ENCODE measurements at places on chromosomes 7 and 10. TPM values are rescaled to one million over a fixed set of nuclear protein-coding genes. Genes with fewer than 3 reads are reported as not detected.
A peak's percentile ranks its signal among the peaks of the same experiment; 100 is the strongest.

- DNase-seq, result no peak
Measured at GRCh38 chr10:15368101-15368855, 2.8 kb downstream of the FAM171A1 start.

Gene TMEM248
- 113 TPM for total RNA-seq

- no peak for DNase-seq
Measured at GRCh38 chr7:157538321-157538720, 201.5 kb downstream of the DNAJB6 start.

DNA sequence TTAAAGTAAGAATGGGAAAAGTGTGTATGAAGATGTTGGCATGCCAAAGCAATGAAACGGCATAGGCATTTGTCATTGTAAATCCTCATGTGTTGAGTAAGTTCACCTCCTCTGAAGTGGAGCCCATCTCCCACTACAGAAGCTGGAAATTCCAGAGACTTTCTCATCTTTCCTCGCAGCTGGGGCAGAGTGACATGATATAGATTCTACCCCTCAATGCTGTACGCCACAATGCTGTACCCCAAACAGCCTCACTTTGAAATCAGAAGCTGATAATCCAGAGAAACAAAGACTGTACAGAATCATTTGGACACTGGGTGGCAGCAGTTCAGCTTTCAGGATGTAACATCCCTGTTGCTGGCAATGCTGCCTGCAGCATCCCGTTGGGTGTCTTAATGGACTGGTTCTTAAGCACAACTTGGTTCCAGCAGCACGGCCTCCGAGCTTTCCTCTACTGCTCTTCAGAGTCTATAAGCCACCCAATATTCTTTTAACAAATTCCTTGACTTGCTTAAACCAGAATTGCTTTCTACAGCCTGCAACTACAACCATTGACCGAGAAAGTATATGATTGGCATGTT, 18.8 kb downstream of the ZC3HAV1L start:
- peak; percentile 80 for DNase-seq

Gene DLG5
- 27.4 TPM for total RNA-seq

Gene NXPH1
- not detected for total RNA-seq

- DNase-seq, result no peak
Measured at GRCh38 chr10:24898501-24898900, 53.9 kb downstream of the PRTFDC1 start.

DNA sequence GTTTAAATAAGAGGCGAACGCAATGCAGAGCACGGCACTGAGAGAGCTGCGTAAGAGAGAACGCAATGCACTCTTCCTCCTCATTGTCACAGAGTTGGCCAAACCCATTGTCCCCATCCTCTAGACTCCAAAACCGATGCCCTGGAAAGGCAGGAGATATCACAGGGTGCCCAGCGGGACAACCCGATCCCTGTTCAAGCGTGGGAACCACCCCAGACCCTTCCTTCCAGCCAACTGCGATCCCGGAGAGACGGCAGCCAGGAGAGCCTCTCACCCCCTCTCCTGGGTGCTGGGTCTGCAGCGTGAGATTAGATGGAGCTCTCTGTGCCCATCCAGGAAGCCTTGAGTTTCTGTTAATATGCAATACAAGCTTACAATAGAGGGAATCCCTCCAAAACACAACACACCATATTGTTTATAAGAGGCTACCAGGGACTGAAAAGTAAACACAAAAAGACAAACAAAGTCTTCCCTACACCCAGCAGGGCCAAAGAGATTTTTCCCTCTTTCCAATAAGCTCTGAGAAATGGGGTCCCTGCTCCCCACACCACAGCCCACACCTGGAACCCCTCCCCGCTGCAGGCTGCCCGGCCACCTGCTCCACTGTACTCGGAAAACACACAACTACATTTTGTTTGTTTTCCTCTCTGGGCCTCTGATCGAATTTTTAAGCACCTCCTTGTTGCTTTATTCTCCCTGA, 187.6 kb downstream of the ADARB2 start:
- DNase-seq, result no peak

- peak; percentile 77 for DNase-seq
Measured at GRCh38 chr10:24858288-24859270, 93.8 kb downstream of the PRTFDC1 start.

DNA sequence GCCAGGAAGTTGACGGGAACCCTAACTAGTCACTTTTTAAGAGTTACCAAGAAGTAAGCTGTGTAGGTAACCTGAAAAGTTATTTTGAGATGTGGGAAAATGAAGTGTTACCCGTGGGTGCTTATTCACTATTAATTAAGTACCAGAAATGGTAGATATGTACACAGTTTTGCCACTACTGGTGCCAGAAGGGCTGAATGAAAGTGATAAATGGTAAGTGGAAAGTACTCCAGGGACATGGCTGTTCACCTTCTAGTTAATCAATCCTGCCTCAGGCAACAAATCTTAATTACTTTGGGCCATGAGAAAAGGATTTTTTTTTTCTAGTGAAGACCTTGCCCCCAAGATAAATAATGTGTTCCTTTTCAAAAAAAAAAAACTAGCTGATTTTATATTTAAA, 15.8 kb downstream of the NET1 start:
- no peak for DNase-seq

Gene AGR2
- not detected for total RNA-seq

DNA sequence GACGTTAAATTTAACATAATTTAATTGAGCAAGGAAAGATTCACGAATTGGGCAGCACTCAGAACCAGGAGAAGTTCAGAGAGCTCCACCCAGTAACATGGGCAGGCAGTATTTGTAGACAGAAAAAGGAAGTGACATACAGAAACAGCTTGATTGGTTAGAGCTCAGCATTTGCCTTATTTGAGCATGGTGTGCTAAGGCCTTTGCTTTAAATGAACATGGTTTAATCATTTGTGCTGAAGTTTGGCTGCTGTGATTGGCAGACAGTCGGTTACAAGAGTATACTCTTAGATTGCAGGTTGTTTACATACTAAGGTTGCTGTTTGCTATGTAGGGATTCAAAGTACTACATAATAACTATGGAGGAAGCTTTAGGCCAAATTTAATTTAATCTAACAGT, 199.2 kb downstream of the MALRD1 start:
- no peak for DNase-seq

Gene STAG3
- not detected for total RNA-seq

Gene LIPF
- total RNA-seq, result not detected

Gene SUGCT
- 2.2 TPM for total RNA-seq

Gene KLF14
- total RNA-seq, result not detected

Gene FAS
- 77.8 TPM for total RNA-seq

- peak; percentile 65 for DNase-seq
Measured at GRCh38 chr10:118939211-118940007, 90.1 kb upstream of the NANOS1 start.

GRCh38 chr7:105389088-105389650, 448 bp upstream of the SRPK2 start:
- DNase-seq, result peak; percentile 86

Gene ZNF804B
- total RNA-seq, result not detected

DNA sequence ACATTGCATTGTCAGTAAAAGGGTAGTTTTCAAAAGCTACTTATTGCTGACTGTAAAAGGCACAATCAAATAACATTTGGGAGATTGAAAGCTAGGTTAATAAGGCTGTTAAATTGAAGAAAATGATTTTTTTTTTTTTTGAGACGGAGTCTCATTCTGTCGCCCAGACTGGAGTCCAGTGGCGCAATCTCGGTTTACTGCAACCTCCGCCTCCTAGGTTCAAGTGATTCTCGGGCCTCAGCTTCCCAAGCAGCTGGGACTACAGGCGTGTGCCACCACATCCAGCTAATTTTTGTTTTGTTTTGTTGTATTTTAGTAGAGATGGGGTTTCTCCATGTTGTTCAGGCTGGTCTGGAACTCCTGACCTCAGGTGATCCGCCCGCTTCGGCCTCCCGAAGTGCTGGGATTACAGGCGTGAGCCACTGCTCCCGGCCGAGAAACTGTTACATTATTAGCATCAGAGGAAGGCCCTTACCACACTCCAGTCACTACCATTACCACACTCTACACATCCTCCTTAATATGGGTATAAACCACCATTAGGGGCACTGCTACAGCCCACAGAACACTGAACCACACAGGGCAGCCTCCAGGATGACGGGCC, 1.0 kb downstream of the CYP51A1 start:
- peak; percentile 58 for DNase-seq

Gene CEP55
- total RNA-seq, result 32.4 TPM

Gene TRIM50
- not detected for total RNA-seq

DNA sequence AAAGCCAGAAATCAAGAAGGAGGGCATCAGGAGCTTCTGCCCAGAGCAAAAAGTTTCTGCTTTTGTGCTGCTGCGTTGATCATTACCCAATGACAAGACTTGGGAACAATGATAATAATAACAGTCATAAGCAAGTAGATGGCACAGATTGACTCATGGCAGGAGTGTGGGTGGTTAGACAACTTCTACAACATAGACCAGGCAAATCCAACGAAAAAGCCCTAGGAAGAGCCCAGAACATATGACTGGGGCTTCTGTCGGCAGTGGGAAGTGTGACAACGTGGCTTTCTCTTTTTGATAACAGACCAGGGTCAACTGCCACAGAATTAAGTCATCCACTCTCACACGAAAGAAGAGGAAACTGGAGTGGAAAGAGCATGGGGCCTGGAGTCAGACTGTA, 85.4 kb upstream of the TRIL start:
- DNase-seq, result no peak

- no peak for DNase-seq
Measured at GRCh38 chr10:128258421-128258976, 132.3 kb upstream of the MKI67 start.

DNA sequence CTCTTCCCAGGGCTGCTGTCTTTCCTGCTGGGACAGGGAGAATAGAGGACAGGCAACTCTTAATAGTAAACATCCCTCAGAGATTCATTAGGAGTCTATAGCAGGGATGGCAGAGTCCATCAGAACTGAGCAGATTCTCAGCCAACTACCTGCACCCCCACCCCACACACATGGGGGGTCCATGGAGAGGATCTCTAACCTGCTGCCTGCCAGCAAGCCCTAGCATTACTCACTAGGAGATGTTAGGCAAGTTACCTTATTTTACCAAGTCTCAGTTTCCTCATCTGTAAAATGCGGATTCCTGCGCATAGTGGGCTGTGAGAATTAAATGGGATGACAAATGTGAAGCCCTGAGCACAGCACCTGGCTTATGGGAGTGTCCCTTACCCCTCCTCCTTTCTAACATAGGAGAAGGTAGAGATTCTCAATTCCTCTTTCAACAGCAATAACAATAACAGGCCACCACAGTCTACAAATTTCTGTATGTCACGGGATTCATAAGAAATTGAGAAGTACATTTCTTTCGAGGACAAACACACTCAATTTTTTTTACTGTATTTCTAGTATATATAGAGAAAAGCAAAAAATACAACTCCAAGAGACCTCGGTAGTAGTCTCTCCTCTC, 23.8 kb upstream of the WDR11 start:
- DNase-seq, result no peak

GRCh38 chr10:5314840-5315239, 49.9 kb upstream of the UCN3 start:
- no peak for DNase-seq

- DNase-seq, result peak; percentile 19
Measured at GRCh38 chr7:79709574-79710409, 256.3 kb upstream of the MAGI2 start.

DNA sequence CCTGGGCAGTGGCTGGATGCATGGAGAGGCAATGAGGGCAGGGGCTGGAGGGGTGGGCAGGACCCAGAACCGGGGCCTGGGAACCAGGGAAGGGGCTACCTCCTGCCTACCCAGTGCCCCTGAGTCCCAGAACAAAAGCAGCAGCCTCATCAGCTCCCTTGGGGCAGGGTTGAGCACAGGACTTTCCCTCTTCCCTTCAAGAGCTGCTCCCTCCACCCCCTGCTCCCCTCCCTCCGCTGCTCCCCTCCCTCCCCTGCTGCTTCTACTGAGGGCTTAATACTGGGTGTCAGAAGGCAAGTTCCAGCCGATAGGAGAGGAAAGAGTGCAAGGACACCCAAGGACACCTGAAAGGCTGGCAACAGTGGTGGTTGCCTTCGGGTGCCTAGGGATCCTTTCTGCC, 28.2 kb upstream of the INMT start:
- DNase-seq, result no peak

GRCh38 chr7:71616217-71616616, 484.3 kb downstream of the GALNT17 start:
- no peak for DNase-seq

Gene SLC39A12
- total RNA-seq, result not detected

DNA sequence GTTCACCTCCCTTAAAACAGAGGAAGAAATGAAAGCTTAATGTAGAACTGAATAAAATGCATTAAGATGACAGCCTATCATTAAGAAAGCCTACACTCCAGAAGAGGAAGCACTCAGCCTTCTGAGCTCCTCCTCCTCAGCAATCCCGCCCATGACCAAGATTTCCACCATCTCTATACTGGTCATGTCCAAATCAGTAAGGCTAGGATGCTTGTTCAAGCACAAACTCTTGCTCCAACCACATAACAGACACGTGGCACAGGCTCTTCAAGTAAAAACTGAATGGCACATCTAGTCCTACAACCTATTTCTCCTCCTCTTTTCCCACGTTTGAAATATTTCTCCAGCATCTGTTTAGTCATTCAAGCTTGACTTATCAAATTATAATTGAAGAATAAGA, 454.1 kb downstream of the PARD3 start:
- no peak for DNase-seq

- DNase-seq, result no peak
Measured at GRCh38 chr7:25739143-25739542, 412.9 kb upstream of the NFE2L3 start.

GRCh38 chr7:102306916-102307677, 20.4 kb downstream of the SH2B2 start:
- DNase-seq, result peak; percentile 30

GRCh38 chr7:82567841-82568240, 124.3 kb upstream of the CACNA2D1 start:
- DNase-seq, result no peak

DNA sequence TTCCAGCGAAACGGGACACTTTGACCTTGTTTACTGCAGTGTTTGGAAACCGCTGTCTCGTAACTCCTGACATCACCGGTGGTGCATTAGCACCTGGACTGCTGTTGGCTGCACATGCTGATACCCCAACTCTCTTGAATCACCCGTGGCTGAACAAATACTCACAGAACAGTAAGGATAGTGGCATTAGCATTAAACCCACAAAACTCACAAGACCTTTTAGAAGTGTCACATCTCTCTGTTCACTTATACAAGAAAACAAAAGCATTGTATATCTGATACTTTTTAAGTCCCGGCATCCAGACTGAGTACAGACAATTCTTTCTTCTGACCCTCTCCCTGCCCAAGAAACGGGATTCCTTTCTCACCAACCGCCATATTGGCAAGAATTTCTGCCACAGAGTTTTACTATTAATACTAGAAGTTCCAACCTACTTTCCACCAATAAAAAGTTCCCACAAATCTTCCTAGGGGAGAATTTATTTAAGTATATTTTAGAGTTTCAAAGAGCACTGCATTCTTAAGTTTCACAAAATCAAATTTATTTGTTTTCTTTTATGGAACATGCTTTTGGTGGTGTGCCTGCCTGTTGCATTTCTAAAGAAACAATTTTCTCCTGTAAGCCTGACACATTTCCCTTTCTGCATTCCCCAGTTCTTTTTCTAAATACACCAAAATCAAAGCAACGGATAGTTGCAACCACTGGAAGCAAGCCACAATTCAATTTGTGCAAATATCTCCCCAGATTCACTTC, 208.4 kb upstream of the KLF14 start:
- DNase-seq, result no peak

Data from GM23248 (cell line).